Chondrocyte (in vitro differentiated cells): ENCODE measurements at places on chromosomes 13 and 19. TPM values are rescaled to one million over a fixed set of nuclear protein-coding genes. Genes with fewer than 3 reads are reported as not detected.

TTC9B gene
- total RNA-seq: not detected in 3 replicates

DNA sequence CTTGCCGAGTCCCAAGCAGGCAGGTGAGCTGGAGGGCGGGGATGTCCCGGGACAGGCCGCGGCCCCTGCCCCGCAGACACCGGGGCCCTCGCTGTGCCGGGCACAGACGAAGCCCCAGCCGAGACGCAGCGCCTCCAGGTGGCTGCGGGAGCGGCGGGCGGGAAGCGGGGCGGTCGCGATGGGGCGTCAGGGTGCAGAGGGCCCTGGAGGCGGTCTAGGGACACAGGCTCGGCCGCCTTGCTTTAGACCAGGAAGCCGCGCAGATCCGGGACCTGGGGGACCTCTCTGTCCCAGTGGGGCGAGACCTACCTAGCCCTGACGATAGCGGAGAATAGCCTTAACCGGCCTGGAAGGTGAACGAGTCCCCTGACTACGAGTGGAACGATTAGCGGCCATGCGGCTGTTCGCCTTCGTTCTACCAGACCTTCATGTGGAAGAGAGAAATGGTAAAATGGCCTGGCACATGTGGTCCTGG lies 4.2 kb upstream of the ZNF564 start:
- no peaks in the 10 kb centered on the region for H3K27me3 ChIP-seq
- no peak for DNase-seq
- peaks cover 15% of the 10 kb centered on the region for H3K4me1 ChIP-seq
- H3K27ac ChIP-seq: no peak overlapping the region
- peaks cover 2% of the 10 kb centered on the region for H3K36me3 ChIP-seq

PODNL1 gene
- total RNA-seq: 5.7 to 8.9 TPM (median 8.7 TPM) in 3 replicates

DNA sequence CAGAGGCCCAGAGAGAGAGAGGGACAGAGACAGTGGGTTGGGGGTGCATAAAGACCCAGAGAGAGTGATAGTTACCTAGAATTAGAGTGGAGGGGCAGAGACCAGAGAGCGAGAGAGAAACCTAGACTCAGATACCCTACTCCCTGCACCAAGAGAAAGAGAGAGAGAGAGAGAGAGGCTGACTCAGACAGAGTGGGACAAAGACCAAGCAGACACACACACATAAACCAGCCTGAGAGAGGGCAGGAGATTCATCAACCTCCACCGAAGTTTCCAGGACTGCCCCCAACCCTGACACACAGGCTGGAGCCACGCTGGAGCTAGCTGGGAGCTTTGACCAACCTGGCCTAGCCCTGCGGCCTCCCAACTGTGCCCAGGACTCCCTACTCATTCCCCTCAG lies 12.9 kb downstream of the SYT3 start:
- H3K4me3 ChIP-seq: no peak overlapping the region
- DNase-seq: no peak
- H3K27ac ChIP-seq: no peak overlapping the region
- H3K4me1 ChIP-seq: no peaks in the 10 kb centered on the region
- H3K36me3 ChIP-seq: no peaks in the 10 kb centered on the region
- peaks cover 18% of the 10 kb centered on the region for H3K27me3 ChIP-seq

GRCh38 chr13:109331898-109332297 lies 454.5 kb downstream of the IRS2 start:
- H3K36me3 ChIP-seq: no peaks in the 10 kb centered on the region
- no peak for DNase-seq
- peaks cover 36% of the 10 kb centered on the region for H3K4me1 ChIP-seq
- no peak overlapping the region for H3K4me3 ChIP-seq
- no peaks in the 10 kb centered on the region for H3K27me3 ChIP-seq
- no peak overlapping the region for H3K27ac ChIP-seq

GRCh38 chr13:94558716-94559115 lies 37.2 kb downstream of the TGDS start:
- no peak overlapping the region for H3K27ac ChIP-seq
- H3K27me3 ChIP-seq: no peaks in the 10 kb centered on the region
- H3K4me3 ChIP-seq: no peak overlapping the region
- no peaks in the 10 kb centered on the region for H3K4me1 ChIP-seq

DNA sequence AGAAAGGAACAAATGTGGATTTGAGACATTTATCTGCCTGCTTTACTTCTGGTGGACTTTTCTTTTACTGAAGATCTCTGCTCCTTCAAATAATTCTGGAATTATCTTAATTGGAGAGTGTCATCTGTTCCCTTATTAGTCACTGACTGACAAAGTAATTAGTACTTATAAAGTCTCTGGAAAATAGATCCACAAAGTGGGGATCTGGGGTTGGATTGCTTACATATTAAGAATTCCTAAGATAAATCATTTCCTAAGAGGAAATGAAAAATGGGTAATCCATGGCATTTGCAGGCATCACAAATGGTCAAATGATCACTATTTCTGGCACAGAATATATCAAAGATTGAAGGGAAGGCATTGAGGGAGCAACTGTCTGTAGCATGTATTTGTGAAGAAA lies 137.4 kb upstream of the SLITRK5 start:
- no peak overlapping the region for H3K4me3 ChIP-seq
- H3K27me3 ChIP-seq: no peaks in the 10 kb centered on the region
- H3K27ac ChIP-seq: no peak overlapping the region
- H3K4me1 ChIP-seq: no peaks in the 10 kb centered on the region

- DNase-seq: no peak
- peak overlapping the region; percentile 49 for H3K27ac ChIP-seq
- H3K36me3 ChIP-seq: peaks cover 6% of the 10 kb centered on the region
- H3K27me3 ChIP-seq: no peaks in the 10 kb centered on the region
- no peak overlapping the region for H3K4me3 ChIP-seq
- peaks cover 58% of the 10 kb centered on the region for H3K4me1 ChIP-seq
Observed at GRCh38 chr19:47280183-47280797, 5.6 kb downstream of the INAFM1 start.

DNA sequence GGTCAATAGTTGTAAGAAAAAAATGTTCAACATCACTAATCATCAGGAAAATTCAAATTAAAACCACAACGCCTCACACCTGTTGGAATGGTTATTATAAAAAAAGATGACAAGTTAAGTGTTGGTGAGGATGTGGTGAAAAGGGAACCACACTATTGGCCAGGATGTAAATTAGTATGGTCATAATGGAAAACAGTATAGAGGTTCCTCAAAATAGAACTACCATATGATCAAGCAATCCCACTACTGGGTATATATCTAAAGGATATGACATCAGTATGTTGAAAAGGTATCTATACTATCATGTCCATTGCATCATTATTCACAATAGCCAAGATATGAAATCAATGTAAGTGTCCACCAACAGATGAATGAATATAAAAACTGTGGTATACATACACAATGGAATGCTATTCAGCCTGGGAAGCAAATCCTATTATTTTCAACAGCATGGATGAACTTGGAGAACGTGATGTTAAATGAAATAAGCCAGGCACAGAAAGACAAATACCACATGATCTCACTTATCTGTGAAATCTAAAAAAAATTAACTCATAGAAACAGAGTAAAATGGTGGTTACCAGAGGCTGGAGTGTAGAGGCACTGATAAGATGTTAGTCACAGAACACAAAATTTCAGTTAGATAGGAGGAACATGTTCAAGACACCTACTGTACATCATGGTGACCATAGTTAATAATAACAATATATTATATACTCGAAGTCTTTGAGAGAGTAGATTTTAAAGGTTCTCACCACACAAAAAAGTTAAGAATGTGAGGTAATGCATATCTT lies 56.6 kb downstream of the TBC1D4 start:
- H3K36me3 ChIP-seq: no peaks in the 10 kb centered on the region
- no peak for DNase-seq
- H3K27ac ChIP-seq: no peak overlapping the region
- H3K27me3 ChIP-seq: no peaks in the 10 kb centered on the region
- H3K4me3 ChIP-seq: no peak overlapping the region
- H3K4me1 ChIP-seq: no peaks in the 10 kb centered on the region

PABPC3 gene
- 0.12 to 0.22 TPM (median 0.18 TPM) in 3 replicates for total RNA-seq
